CD8-positive, alpha-beta T cell (primary cell): ENCODE measurements at places on chromosomes 3 and 15. TPM values are rescaled to one million over a fixed set of nuclear protein-coding genes. Genes with fewer than 3 reads are reported as not detected.

GRCh38 chr15:77493324-77493907 lies 72.7 kb downstream of the HMG20A start:
- no peak for DNase-seq

DNA sequence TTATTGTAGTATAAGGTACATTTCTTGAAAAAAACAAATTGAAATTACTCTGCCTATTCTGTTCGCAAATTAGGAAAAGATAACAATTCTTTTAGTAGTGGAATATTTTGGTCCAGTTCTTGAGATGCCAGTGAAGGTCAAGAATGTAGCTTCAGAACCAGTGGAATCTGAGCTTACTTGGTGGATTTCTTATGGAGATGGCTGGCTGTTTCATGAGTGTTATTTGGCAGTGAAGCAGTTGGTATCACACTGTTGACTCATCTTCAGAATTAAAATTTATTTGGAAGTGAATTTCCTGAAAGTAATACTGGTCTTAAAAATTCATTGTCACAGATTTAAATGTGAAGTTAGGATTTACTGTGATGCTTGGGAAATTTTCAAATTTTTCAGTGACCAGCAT lies 19.1 kb downstream of the RNF13 start:
- no peak for DNase-seq

- DNase-seq: no peak
Measured at GRCh38 chr3:151210676-151211381, 7.8 kb upstream of the GPR171 start.

GRCh38 chr3:160479376-160479775 lies 29.8 kb upstream of the TRIM59 start:
- DNase-seq: no peak

DNA sequence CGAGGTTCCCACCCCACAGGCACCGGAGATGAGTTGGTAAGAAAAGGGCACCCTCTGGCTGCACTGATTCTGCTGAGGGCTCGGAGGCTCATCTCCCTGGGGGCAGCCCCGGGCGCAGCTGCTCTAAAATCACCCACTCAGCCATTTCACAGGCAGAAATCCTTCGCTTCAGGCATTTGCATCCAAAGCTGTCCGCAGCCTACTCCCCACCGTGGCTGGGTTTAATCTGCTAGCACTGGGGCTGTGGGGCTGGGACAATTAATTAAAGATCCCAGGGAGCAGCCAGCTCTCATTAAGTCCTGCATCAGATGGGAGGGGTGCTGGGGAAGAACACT lies 104.3 kb upstream of the PRR20G start:
- DNase-seq: no peak

GRCh38 chr3:136952292-136952691 lies 5.5 kb upstream of the IL20RB start:
- no peak for DNase-seq

Gene ATG3
- 50.0 TPM for total RNA-seq

Gene STAC
- not detected for total RNA-seq

Gene GOLGA8J
- not detected for total RNA-seq

Gene CCR2
- total RNA-seq: 0.62 TPM
